ENCODE measurements at places on chromosomes 5 and 9.

DNA sequence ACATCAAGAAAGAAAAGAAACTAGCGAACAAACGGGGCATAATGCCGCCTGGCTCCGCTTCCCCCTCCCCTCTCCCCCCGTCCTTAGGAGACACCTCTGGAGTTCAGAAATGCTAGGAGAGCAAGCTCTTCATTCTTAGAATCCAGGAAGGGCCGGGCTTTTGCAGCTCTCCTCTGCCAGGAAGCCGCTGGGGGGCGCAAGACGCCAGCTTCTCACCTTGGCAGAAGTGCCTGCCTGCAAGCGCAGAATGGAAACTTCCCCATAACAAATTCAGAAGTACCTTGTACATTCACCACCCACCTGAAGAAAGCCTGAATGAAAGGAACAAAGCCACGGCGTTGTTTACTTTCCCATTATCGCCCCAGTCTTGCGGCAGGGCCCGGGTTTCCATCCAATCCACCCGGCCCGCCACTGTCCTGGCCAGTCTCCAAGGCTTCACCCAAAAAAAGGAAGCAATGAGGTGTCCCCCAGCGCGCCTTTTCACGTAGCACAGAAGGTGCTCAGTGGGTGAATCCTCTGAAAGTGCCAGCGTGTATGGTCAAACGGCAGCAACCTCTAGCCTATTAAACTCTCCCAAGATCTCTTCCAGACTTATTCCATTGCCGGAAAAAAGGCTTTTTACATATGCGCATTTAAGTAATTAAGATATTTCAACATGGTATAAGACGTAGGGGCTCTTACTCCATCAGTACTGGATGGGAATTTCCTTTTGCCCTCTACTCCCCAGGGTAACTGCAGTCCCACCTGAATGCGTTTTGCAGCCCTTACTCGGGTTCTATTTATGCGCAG is 1.6 kb upstream of the GADD45G start:
- DNase-seq = peak; percentile 92

- DNase-seq = peak; percentile 42
Measured at GRCh38 chr5:107474361-107474715, 196.4 kb downstream of the EFNA5 start.

- no peak for DNase-seq
Measured at GRCh38 chr9:79266986-79267385, 304.8 kb upstream of the TLE4 start.

GRCh38 chr9:15149450-15149849 is 157.6 kb downstream of the TTC39B start:
- DNase-seq = no peak

DNA sequence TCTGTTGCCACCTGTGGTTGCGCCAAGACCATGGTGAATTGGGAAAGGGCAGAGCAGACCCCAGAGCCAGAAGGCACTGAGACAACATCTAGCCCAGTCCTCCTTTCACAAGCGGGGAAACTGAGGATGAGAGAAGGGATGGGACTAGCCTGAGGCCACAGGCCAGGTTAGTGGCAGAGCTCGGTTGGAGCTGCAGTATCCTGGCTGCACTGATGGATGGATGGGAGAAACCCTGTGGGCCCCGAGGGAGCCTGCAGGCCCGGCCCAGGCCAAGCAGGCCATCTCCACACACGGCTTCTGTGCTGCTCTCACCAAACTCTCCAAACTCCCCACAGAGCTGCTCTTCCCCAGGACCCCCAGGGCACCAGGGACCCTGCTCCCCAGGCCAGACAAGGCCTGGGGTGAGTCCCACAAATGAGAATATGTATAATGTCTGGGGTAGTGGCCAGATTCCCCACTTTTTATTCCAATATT is 60.2 kb downstream of the TSTD2 start:
- no peak for DNase-seq

- no peak for DNase-seq
Measured at GRCh38 chr5:33457126-33457525, 16.4 kb downstream of the TARS1 start.

DNA sequence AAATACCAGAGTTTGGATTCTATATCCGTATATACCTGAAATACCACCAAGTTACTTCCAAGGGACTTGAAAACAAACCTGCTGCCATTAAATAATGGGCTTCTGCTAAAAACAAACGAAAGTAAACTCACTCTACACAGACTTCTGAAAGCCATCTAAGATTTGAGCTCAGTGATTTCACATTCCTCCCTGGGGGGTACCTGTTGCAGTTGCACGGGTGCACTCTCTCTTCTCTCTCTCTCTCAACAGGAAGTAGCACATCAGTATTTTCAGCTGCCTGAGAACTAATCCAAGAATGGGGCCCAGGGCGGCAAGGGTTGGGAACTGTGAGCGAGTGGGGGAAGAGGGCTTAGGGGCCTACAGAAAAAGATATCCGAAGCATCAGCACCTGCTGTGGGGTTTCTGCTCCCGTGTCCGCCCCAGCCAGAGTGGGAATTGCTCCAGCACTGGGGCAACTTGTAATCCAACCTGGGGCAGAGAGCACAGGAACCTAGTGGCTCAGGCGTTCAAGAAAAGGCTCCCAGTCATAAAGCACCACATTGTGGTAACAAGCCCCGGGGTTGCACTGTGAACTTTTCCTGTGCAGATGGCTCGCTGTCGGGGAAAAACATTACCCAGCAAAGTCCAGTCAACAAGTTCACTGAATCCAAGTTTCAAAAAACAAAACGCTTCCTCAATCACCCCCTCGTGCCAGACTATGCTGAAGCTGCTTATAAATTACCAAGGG is 99.8 kb downstream of the EFNA5 start:
- no peak for DNase-seq

DNA sequence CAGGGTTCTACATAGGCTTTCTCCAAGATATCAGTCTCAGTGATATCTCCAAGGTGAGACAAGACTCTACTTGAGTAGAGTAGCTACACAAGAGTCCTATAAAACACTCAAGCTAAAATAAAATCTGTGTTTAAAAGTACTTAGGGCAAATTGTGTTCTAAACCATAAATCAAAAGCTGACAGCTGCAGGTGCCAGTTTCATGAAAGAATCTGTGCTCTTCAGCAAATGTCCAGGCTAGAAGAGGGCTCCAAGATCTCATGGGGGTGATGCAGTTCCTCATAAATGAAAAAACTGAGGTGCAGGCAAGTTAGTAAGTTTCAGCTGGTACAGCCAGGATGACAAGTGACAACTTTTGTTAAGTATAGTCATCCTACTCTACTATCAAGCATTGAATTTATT is 142.8 kb upstream of the TNPO1 start:
- DNase-seq = no peak

- DNase-seq = peak; percentile 9
Measured at GRCh38 chr9:37582548-37583157, 6.5 kb upstream of the FBXO10 start.

GRCh38 chr5:158165647-158166046 is 306.7 kb upstream of the CLINT1 start:
- no peak for DNase-seq

GRCh38 chr5:321230-321725 is at the start of gene AHRR:
Gene AHRR, plus strand, starts transcription at chr5:321714. Its CDS starts 22,189 bp downstream, at chr5:343903.
- peak; percentile 79 for DNase-seq

DNA sequence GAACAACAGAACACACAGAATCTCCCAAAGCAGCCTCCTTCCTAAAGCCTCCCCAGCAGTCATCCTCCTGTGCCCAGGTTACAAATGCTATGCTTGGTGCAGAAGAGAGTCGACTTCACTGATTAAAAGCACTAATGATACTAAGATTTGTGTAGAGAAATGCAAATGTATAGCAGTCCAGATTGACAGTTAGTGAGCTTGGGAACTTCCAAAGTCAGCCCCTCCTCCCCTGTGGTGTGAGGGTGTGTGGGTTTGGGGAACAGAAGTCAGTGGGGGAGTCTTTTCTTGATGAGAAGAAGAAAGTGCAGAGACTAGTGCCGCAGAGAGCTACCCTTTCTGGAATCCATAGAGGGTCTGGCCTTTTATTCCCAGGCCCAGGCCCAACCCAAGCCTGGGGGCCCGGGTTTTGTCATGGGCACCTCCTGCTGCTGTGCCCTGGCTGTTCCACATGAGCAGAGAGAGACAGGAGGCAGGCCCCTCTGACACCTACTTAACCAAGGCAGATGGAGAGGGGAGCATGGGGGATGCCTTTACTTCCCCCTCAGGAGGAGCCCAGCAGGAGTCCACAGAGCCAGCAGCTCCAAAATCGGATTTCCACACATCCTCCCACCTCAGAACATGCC is 173.3 kb downstream of the DENND1A start:
- DNase-seq = no peak

DNA sequence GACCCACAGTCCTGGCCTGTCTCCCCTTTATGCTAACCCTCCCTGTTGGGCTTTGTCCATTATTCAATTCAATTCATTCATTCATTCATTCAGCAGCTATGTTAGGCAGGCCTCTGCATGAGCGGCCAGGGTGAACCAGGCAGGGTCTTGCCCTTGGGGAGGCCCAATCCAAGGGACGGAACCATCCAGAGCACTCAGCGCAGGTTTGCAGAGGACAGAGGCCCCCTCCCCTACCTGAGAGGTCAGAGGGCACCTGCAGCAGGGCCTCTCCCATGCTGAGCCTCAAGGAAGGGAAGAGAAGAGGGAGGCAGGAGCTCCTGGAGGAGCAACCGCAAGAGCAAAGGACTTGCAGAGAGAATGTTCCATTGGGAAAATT is 61.4 kb downstream of the C9orf50 start:
- DNase-seq = no peak

GRCh38 chr9:126001581-126002225 is 254.5 kb downstream of the PBX3 start:
- DNase-seq = no peak

- no peak for DNase-seq
Measured at GRCh38 chr9:124497441-124497840, 9.8 kb downstream of the NR5A1 start.

- no peak for DNase-seq
Measured at GRCh38 chr9:26891726-26892125, 876 bp downstream of the CAAP1 start.

GRCh38 chr5:95899006-95899405 is 62.6 kb downstream of the ELL2 start:
- no peak for DNase-seq

DNA sequence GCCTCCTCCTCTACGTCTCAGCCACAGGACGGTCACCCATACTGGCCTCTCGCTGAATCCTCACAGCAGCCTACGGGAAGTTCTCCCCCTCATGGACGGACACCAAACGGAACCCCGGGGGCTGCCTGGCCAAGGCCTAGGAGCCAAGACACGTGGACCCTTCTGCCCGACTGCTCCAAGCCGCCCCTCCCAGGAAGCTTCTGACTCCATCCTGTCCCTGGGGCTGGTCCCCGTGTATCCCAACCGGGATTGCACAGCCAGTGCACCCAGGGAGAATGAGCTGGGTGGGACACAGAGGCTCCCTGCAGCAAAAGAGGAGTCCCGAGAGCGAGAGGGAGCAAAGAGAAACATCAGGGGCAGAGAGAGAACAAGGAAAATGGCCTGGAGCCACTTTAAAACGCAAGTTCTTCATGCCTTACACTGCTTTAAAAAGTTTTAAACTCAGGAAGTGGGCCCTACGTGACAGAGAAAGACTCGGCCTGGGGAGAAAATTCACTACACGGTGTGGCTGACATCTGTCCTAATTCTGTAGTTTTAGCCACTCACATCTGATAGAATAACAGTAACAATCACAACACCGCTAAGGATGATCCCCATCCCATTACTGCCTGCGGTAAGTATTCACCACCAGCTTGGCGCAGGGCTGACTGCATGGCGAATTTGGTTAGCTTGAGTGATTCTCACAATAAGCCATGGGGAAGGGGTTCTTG is 3.0 kb downstream of the FAM78A start:
- no peak for DNase-seq

GRCh38 chr9:120989065-120989464 is 61.0 kb downstream of the C5 start:
- DNase-seq = no peak

GRCh38 chr5:6376974-6377520 is 1.3 kb downstream of the MED10 start:
- DNase-seq = no peak

GRCh38 chr5:179616002-179616594 is 7.4 kb downstream of the HNRNPH1 start:
- no peak for DNase-seq

DNA sequence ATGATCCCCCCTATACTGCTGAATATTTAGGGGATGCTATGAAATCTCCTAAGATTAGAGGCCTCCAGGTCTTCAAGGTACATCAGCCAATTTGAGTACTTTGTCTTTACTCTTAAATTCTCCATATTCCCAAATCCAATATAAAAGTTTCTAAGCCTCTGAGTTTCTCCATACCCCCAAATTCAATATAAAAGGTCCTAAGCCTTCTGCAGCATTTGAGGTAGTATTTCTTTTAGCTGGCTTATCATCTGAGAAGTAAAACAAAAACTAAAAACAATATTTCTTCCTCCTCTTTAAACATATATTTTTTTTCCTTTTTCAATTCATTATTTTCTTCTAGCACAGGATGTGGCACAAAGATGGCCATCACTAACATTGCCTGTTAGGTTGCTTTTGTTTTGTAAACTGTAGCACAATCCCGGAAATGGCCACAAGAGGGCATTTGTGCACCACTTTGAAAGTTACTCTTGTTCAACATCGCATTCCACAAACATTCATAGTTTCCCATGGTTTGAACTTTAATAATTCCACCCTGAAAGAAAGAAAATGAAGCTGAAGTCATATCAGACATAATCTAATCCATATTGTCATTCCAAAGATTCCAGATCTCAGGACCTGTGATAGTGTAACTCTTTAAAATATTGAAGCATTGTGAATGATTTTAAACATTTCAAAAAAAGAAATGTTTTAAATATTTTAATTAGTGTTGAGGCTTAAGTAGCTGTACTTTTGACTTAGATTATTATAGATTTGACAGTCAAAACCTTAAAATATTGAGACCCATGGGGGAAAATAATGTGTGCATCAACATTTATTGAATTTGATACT is 21.0 kb upstream of the SCGB3A2 start:
- peak; percentile 94 for DNase-seq

DNA sequence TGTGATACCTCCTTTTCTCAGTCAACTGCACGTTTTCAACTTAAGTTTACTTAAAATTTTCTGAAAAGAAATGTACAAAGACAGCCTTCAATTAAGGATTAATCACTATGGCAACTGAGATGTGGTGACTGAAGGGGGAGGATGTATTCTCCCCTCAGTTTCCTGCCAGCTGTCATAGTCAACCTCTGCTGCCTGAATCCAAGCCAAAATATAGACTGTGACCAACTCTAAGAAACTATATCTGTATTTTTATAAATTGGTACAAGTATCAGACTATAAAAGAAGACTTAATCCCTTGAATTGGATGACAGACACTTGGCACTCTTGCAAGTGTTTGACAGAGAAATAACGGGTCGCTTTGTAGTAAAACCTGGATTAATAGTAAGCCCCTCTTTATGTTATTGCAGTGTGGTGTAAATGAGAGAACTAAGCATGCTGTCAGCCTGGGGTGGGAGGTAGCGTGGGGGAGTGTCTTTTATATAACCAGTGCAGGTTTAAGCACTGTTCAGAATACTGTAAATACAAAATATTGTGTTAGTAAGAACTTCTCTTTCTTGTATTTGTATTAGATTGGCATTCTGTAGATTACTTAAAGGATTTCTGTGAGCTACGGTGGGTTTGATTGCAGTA is 106.4 kb downstream of the ERCC6L2 start:
- no peak for DNase-seq

DNA sequence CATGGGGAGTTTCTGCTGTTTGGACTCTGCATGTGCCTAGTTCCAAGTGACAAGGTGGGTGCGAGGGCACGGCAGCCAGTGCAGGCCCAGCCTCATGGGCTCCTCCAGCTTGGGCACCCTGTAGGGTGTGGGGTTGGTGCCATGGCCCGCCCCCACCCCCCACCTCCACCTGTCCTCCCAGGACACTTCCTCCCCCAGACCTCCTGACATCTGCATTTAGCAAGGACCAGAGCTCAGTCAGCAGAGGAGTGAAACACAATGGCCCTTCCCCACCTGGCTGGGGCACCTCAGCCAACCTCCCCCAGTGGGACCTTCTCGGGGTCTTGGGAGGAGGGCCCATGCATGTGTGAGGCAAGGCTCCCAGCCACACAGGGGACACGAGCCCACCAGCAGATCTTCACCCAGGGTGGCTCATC is 1.9 kb upstream of the NKD2 start:
- DNase-seq = no peak

All from trophoblast cell (in vitro differentiated cells and primary cell).